ENCODE measurements at places on chromosomes 1 and 21.

GRCh38 chr1:179322557-179322956, 29.0 kb downstream of the SOAT1 start:
- peak; percentile 27 for DNase-seq

GRCh38 chr1:20344738-20345137, 54.1 kb downstream of the VWA5B1 start:
- no peak for DNase-seq

DNA sequence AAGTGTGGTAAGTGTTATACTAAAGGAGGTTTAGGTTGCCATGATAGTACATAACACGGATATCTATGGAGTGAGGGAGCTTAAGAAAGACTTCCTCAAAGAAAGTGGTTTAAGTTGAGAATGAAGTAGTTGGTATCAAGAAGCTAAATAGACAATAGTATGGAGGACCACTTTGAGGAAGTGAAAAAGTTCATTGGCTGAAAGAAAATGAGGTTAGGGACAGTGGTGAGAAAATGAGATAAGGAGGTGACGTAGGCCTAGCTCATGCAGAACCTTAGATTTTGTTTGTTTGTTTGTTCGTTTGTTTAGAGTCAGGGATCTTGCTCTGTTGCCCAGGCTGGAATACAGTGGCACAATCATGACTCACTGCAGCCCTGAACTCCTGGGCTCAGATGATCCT, 72.2 kb upstream of the PPIH start:
- DNase-seq: no peak

- no peak for DNase-seq
Observed at GRCh38 chr1:209815931-209816341, 10.0 kb upstream of the IRF6 start.

DNA sequence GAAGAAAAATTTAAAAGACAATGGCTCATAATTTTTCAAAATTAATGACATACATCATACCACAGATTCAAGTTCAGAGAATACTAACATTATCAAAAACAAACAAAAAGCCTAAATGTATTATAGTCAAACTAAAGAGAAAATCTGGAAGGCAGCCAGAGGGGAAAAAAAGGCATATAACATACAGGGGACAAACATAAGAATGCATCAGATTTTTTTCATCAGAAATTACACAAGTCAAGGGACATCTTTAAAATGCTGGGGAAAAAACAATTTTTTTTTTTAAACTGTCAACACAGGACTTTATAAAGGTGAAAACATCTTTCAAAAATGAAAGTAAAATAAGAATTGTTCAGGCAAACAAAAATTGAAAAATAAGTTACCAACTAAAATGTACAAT, 478.4 kb upstream of the PLXNA2 start:
- DNase-seq: no peak

- DNase-seq: no peak
Observed at GRCh38 chr1:156423422-156424352, 54.7 kb downstream of the RHBG start.

DNA sequence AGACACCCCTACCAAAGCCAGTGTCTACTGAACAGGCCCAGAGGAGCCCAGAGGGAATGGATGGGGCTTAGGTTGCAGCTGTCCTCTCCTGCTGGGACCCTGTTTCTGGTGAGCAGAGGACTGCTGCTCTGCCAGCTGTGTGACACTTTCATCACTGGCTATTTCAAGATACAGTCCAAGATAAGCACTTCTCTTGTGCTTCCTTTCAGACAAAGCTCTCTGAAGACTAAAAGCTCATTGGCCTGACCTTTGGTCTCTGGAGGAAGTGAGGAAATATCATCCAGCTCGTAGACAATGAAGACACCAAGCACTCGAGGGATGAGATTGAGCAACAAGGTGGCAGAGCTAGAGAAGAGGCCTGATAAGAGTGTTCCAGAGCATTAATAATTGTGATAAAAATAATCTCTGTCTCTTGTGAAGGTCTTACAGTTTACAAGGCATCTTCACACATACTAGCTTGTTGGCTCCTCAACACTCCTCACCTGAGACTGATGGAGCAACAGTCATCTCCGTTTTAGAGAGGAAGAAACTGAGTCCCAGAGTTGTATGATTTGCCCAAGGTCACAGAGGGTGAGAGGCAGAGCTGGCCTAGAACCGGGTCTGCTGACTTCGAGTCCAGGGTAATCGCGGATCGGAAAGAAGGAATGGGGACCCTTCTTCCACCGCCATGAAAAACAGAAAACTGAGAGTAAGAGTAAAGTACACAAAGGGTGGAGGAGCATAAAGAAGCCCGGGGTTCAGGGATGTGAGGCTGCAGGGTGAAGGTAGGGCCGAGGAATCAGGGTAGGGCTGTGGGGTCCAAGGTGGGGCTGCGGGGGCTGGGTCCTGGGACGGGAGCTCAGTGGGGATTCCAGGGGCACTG, 666 bp downstream of the PAFAH2 start:
- peak; percentile 48 for DNase-seq

- no peak for DNase-seq
Observed at GRCh38 chr1:229006121-229006870, 264.6 kb upstream of the RAB4A start.

DNA sequence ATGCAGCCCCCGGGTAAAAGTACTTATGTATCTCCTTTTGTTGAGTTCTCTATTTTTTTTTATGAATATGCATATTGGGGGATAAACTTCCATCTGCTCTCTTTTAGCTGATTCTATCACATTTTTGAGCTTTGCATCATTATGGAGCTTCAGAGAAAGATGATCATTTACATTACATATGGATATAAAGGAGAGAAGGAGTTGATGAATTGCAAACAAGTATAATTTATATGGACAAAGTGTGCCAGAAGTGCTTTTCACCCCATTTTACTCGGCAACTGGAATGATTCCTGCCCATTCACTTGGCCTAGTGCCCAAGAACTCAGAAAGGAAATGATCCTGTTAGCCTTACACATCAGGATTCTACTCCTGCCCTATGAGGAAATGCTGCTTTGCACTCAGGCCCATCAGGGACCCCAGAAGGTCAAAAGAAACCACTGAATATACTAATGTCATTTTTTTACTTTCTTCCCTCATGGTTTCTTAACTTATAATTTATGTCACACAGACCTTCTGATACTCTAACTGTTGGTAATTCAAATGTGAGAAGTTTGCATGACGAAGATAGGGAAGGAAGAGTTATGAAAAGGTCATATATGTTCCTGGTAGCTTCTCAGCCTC, 65.6 kb downstream of the SAMSN1 start:
- no peak for DNase-seq

GRCh38 chr1:173295391-173295790, 88.3 kb upstream of the TNFSF4 start:
- DNase-seq: no peak

GRCh38 chr1:185439727-185440415, 122.8 kb upstream of the IVNS1ABP start:
- DNase-seq: no peak

DNA sequence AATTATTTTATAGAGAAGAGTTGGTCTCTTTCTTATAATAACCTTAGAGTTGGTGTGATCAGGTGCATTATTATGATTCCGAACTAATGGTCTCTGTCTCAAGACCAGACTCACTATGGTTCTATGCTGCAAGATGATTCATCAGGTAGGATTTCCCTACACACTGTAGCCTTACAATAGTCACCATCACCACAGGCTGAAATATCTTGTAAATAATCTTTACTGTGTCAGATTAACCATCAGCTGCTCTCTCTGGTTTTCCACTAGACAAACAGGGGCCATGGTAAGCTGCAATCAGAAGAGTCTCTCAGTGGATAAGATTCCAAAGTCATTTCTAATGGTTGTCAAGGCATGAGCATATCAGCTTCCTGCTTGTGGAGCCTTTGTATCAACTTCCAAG, 4.4 kb upstream of the GBP4 start:
- no peak for DNase-seq

- DNase-seq: no peak
Observed at GRCh38 chr1:237976331-237976730, 85.6 kb upstream of the ZP4 start.

DNA sequence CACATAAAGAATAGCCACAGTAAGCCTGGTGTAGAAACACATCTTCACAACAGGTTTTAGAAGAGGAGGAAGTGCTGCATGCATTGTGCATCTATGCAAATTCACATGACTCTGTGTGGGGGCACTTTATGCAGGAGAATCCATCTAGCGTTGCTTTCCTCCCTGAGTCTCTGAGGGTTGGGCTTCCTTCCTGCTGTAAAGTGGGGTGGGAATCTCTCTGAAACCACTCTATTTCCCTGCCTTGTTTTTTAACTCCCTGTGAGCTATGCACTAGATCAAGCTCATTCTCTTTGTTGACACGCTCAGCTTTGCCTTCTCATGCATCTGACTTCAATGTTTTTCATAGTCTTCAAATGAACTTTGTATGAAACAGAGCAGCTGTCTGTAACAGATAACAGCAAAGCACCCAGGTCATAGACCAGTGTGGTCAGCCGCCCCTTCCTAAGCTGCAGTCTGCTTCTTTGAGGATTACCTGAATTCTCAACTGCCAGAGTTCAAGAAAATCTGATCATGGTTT, 102.7 kb upstream of the DPH5 start:
- DNase-seq: no peak

DNA sequence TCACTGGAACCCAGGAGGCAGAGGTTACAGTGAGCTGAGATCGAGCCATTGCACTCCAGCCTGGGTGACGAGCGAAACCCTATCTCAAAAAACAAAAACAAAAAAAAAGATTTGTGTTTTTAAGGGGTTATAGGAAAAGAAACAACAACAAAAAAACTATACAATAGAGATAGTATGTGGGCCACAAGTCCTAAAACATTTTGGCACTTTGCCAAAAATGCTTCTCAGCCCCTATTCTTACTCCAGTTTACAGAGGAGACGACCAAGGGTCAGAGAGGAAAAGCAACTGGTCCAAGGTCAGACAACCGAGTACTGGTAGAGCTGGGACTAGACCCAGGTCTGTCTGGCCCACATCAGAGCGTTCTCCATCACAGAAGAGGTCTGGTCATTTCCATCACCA, 3.0 kb downstream of the FBXO44 start:
- DNase-seq: no peak

- DNase-seq: no peak
Observed at GRCh38 chr1:7808253-7808844, 24.3 kb downstream of the PER3 start.

GRCh38 chr1:79005945-79006344, 585 bp downstream of the ADGRL4 start:
- peak; percentile 8 for DNase-seq

- DNase-seq: no peak
Observed at GRCh38 chr1:241823925-241824324, 24.1 kb upstream of the EXO1 start.

DNA sequence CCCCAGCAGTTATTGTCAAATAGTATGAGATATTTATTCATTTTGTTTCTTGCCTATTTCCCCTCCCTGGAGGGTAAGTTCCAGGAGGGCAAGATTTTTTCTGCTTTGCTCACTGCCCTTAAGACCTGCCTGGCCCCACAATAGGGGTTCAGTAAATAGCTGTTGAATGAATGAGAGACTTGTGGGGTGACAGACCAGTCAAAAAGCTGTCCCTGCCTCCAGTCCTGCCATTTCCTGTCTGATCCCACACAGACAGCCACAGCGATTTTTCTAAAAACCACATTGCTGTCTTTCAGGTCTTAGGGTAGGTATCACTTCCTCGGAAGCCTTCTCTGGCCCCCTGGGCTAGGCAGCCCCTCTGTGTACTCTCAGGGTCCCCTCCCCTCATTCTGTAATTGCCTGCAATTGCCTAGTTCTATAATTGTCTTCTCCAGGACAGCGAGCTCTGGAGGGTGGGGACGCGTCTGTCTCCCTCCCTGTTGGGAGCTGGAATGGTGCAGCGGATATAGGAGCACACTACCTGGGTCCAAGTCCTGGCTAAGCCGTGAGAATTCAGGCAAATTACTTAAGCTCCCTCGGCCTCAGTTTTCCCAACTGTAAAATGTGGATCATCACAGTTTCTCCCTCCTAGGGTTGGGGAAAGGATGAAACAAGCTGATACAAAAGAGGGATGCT, 1.8 kb upstream of the EXTL1 start:
- DNase-seq: peak; percentile 60

DNA sequence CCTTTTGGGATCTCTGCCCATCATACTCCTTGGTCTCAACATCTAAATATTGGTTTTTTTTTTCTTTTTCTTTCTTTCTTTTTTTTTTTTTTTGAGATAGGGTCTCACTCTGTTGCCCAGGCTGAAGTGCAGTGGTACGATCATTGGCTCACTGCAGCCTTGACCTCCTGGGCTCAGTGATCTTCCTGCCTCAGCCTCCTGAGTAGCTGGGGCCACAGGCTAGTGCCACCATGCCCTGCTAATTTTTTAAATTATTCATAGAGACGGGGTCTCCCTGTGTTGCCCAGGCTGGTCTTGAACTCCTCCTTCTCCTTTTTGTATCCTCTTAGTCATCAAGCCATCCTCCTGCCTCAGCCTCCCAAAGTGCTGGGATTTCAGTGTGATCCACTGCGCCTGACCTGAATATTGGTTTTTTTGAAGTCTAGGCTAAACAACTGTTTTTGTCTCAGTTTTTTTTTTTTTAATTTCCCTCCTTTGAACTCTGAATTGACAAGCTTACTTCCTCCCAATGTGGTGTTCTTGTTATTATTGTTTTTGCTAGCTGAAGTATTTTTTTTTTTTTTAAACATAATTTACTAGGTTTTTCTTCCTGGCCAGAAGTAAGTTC, 30.9 kb downstream of the MAPKAPK2 start:
- no peak for DNase-seq

All from hepatic stellate cell (primary cell).